Aortic smooth muscle cell (primary cell): ENCODE measurements at places on chromosomes 6 and 20. TPM values are rescaled to one million over a fixed set of nuclear protein-coding genes. Genes with fewer than 3 reads are reported as not detected.

DLK2 gene
- total RNA-seq = 0.12 TPM in 1 of 2 replicates, not detected in the other

GJA10 gene
- total RNA-seq = not detected in 2 replicates

FLRT3 gene
- total RNA-seq = under 0.01 and 0.06 TPM in 2 replicates

PSORS1C1 gene
- 0.92 and 1.1 TPM in 2 replicates for total RNA-seq

LRRC73 gene
- total RNA-seq = 0.79 and 0.81 TPM in 2 replicates

MYLK4 gene
- 0.53 and 0.87 TPM in 2 replicates for total RNA-seq

OR2H1 gene
- not detected in 2 replicates for total RNA-seq

CPNE5 gene
- 0.31 and 0.40 TPM in 2 replicates for total RNA-seq

C20orf141 gene
- not detected in 2 replicates for total RNA-seq

HLA-DOA gene
- not detected in 2 replicates for total RNA-seq

FAM83C gene
- not detected in 2 replicates for total RNA-seq

MYT1 gene
- not detected in 2 replicates for total RNA-seq

SLC22A2 gene
- total RNA-seq = 0.13 TPM in 1 of 2 replicates, not detected in the other

GRM1 gene
- total RNA-seq = 0.06 and 0.13 TPM in 2 replicates

MRAP2 gene
- total RNA-seq = 1.3 and 1.5 TPM in 2 replicates

PSMB8 gene
- total RNA-seq = 65.9 and 83.3 TPM in 2 replicates

HUS1B gene
- total RNA-seq = 0.66 and 0.99 TPM in 2 replicates

ENPP4 gene
- total RNA-seq = 7.3 and 21.3 TPM in 2 replicates

BHLHE23 gene
- total RNA-seq = not detected in 2 replicates

OR2J3 gene
- total RNA-seq = not detected in 2 replicates

SLC26A8 gene
- total RNA-seq = 0.26 and 0.31 TPM in 2 replicates

SCRT2 gene
- not detected in 2 replicates for total RNA-seq

HSPA12B gene
- total RNA-seq = 0.31 and 0.53 TPM in 2 replicates

MYL9 gene
- 11.6 and 21.9 TPM in 2 replicates for total RNA-seq

TRIM38 gene
- total RNA-seq = 10.2 and 13.6 TPM in 2 replicates

HLA-DOB gene
- 0.13 TPM in 1 of 2 replicates, not detected in the other for total RNA-seq
